ENCODE measurements at places on chromosomes 2 and 18.

- DNase-seq = no peak
These were observed 122.5 kb downstream of the MAIP1 start for GRCh38 chr2:200077838-200078237.

DNA sequence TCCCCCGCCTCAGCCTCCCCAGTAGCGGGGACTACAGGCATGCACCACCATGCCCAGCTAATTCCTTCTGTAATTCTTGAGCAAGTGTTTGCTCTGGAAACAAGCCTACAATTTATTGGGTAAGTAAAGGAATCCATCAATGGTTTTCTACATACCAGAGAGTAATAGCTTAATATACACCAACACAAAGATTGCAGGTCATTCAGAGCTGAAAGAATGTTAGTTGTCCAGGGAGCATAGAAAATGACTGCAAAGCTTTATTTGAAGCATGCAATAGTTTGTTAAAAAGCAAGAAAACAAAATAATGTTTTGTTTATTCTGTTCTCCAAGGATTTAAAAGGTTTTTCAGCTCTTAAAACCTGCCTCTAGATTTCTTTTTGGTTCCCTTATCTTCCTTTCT lies 5.6 kb downstream of the IDH1 start:
- DNase-seq = no peak

DNA sequence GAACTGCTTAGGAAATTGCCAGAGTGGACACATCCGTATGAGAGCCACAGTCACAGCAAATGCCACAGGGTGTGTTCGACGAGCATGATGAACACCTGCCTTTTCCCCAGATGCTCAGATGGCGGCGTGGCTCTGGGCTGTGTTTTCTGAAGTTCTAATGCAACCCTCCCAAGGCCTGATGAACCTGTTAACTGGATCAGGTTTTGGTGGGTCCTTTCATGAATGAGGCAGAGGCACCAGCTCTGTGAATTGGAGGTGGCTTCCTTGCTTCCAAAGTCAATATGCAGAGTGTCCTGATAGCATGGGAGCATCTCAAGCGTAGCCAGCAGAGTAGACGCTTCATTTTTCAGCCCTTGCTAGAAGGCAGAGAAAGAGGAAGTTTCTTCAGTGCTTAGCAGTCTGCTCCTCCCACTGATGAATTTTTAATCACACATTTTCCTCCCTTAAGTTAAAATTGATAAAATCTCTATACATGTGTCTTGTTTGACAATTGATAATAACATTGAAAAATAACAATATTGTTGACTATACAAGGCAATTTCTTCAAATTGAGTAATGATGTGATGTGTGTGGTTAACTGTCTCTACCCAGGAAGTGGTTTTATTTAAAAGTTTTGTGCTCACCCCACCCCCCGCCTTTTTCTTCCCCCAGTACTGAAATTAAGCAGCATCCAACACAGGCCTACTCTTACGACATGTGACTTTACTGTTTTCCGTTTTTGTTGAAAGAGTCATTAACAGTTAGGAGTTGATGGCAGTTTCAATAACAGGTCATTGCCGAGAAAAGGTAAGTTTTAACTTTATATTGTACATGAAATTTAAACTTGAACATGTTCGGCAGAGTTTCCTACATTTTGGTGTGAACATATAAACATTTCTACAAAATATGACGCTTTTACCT lies at the start of gene ARHGAP15:
Gene ARHGAP15 (plus strand): TSS at position 739 of the 900 bp plus-strand sequence.
- DNase-seq = peak; percentile 56

- DNase-seq = no peak
These were observed 691.7 kb upstream of the FANCL start for GRCh38 chr2:58932801-58933200.

- DNase-seq = no peak
These were observed 6.9 kb downstream of the STEAP3 start for GRCh38 chr2:119230219-119231185.

GRCh38 chr2:149894226-149894625 lies 306.7 kb upstream of the MMADHC start:
- no peak for DNase-seq

DNA sequence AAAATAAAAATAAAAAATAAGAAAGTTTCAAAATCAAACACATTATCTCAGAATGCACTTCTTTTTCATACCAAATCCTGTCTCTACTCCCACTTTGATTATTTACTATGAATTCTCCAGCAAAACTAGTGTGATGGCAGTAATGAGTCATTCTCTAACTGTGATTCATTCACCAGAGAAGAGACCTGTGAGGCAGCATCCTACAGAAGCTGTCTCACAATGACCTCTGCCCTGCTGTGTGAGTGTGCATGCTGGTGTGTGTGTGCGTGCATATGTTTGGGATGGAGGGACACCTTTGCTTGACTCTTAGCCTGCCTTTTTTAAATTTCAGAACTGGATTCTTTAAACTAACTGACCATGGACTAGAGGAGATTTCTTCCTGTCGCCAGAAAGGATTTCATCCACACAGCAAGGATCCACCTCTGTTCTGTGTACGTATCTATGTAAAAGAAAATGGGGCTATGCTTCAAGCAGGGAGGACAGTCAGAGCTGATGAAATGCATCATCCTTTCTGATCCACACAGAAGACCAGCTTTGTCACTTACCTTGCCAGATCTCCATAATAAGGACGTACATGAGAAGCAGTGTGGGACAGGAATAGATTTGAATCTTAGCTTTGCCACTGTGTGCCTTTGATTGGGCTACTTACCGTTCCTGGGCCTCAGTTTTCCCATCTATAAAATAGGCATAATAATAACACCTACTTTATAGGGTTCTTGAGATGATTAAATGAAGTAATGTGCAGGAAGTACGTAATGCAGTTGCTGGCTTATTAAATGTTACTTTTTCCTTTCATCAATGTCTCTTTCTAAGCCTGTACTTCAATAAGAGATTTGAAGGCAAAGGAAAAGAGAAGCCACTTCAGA lies 31.2 kb downstream of the STAMBP start:
- no peak for DNase-seq

GRCh38 chr18:13720847-13721246 lies 5.5 kb downstream of the FAM210A start:
- no peak for DNase-seq

DNA sequence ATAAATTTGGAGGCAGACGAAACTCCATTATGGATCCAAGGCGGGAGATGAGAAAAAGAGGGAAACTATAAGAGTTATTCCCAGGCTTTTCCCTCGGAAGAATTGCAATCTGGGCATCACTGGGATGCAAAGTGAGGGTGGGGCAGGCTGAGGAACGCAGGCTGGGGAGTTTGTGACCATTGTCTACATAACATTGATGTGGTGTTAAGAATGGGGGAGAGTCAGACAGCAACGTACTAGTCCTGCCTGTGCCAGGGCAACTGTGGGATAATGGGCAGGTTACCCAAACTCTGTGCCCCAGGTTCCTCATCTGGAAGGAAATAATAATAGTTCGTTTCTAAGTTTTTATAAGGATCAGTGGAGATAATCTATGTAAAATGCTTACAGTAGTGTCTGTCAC lies 84.4 kb upstream of the SIX2 start:
- no peak for DNase-seq

DNA sequence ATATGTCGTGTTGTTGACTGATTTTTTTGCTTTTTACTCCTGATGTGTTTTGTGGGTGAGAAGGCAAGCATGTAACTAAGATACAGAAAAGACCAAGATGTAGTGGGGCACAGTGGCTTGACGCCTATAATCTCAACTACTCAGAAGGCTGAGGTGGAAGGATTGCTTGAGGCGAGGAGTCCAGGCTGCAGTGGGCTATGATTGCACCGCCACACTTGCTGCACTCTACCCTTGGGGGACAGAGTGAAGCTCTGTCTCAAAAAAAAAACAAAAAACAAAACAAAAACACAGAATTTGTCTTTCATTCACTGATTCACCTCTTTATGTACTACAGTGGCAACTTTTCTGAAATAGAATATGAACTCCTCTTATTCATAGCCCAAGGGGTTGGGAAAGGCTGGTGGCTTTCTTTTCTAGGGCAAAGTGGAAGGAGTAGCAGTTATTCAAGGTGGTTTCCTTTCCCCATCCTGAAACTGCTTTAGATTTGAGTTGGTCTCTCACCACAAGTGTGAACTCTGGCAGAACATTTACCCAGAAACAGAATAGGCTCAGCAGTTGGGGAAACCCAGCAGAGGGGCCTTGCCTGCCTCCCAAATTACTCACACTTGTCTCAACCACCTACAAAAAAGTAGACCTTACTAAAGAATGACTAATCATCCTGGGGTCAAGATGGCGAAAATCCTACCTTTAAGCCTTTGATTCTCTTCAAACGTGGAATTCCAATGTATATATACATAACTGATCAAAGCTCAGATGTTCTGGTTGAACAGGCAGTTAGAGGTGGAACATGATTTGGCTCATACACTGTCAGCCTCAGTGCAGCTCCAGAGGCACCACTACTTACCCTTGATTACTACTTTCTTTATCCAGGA lies 6.5 kb downstream of the TANK start:
- DNase-seq = no peak

DNA sequence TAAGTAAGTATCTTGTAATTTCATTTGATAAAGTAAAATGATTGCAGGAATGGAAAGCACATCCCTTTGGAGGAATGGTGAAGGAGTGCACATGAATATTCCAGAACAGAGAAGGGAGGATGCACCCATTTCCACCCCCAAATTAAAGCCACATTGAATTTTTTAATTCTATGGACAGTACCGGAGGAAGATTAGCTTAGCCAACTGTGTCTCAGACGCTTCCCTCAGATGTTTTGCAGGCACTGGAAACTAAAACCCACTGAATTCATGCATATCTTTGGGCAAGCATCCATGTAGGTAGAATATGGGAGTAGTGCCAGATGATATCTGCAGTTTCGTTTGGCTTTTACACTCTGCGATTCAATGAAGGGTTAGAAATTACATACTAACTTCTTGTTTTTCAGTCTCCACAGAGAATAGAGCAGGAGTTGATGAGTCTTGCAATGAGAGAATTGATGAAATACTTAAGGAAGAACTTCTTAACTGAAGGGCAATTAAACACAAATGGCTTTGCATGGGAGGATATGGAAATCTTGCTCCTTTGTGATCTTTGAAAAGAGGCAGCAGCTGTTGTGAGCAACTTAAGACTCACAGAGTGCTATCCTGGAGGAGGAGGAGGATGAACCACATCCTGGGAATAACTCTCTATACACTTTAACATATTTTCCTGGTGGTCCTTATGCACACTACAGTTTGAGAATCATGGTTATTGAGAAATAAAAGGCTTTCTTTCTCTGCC lies 71.7 kb upstream of the MYO3B start:
- DNase-seq = no peak

- DNase-seq = no peak
These were observed 46.4 kb downstream of the ZNF521 start for GRCh38 chr18:25305584-25305983.

DNA sequence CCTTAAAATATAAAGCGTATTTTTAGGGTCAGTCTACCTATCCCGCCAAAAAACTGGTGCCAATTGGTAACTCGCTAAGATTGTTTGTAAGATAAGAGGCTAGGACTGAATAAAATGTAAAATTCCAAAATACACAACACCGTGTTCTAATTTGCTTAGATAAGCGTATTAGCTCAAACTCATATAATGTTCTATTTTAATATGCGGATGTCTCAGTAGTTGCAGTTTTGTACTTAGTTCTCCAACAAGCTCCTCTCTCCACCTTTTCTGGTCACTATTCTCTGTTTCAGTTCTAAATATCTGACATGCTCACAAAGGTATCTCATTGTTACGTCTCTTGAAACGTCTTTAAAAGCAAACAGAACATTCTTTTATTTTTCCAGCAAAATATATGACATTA lies 24.0 kb downstream of the NETO1 start:
- DNase-seq = no peak

- DNase-seq = no peak
These were observed 395.0 kb upstream of the TCF4 start for GRCh38 chr18:55982992-55983391.

DNA sequence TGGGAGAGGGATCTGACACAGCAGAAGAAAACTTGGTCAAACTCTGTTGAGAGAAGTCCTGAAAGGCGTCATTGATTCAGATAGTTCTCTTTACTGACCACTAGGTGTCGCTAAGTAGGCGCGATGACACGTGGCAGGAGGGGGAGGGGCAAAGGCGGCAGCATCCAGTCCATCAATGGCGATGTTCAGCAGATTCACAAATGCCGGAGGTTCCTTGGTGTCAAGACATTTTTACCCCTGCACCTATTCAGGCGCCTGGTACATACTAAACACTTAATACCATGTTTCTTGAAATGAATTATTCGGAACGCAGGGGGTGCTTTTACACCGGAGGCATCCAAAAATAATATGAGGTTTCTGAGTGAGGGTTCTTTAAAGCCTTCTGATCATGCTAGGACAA lies 3.0 kb upstream of the PLEK start:
- peak; percentile 59 for DNase-seq

GRCh38 chr18:40404284-40404683 lies 1550.8 kb upstream of the PIK3C3 start:
- no peak for DNase-seq

- DNase-seq = no peak
These were observed 5.4 kb upstream of the KCNJ13 start for GRCh38 chr2:232781765-232782164.

- DNase-seq = no peak
These were observed 57.4 kb upstream of the AMMECR1L start for GRCh38 chr2:127943186-127943585.

DNA sequence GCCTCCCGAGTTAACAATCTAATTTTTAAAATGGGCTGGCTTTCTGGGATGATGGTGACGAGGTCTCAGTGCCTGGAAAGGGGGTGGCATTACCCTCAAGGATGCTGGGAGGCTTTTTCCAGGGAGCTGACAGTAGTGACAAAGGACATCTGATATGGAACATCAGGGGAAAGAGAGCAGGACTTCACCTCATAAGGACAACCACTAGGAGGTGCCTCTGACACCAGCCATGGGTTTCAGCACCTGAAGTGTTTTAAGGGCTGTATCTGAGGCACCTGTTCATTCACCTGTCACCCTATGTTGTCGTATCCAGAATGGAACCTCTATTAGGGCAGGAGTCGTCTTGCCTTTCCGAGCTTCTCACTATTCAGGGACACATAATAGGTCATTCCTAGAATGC lies 10.8 kb downstream of the IL36B start:
- no peak for DNase-seq

- no peak for DNase-seq
These were observed 220.7 kb downstream of the IRS1 start for GRCh38 chr2:226578879-226579278.

DNA sequence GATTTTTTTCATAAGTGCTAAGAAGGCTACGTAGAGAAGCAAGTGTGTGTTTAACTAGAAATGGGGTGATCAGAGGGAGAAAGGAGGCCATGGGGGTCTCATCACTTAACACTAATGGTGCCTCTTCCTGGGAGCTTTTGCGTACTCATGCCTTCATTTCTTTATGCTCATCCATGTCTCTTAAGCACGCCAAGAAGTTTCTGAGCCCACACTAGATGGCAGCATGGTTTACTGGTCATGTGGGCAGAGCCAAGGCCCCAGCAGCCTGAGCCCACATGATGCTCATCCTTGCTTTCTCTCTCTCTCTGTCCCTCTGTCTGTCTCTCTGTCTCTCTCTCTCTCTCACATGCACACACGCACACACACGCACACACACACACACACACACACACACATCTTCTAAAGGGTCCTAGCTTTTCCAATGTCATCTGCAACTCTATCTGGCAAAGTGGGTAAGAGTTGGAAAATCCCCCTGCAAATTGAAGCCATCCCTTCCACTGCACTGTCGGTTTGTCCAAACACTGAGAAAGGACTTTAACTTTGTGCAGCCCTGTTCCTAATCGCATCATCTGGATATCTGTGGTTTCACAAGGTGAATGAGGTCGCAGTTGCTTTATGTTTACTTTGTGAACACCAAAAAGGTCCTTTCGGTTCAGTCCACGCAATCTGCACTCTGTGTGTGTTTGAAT lies 137.1 kb upstream of the CCDC68 start:
- no peak for DNase-seq

- DNase-seq = no peak
These were observed 53.5 kb upstream of the ITGB6 start for GRCh38 chr2:160253440-160254188.

Data from T-helper 17 cell (primary cell).